ENCODE measurements at places on chromosomes 2 and 18.

- DNase-seq: no peak
Observed at GRCh38 chr2:199851883-199852282, 891 bp upstream of the FTCDNL1 start.

DNA sequence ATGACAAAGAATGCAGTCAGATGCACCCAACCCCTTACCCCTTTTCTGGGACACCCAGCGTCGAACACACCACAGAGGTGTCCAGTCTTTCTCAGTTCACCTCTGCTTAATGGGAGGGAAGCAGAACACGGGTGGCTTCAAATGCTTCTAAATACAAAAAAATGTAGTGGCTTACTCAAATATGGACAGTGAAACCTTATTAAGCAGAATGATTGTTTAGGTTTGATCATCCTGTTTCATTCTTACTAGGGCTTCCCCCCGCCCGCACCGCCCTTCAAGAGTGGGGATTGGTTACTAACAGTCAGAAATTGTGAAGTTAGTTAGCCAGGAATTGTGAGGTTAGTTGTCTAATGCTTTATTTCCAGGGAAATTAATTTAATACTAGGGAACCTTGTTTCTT lies 21.6 kb downstream of the ATG16L1 start:
- DNase-seq: no peak

DNA sequence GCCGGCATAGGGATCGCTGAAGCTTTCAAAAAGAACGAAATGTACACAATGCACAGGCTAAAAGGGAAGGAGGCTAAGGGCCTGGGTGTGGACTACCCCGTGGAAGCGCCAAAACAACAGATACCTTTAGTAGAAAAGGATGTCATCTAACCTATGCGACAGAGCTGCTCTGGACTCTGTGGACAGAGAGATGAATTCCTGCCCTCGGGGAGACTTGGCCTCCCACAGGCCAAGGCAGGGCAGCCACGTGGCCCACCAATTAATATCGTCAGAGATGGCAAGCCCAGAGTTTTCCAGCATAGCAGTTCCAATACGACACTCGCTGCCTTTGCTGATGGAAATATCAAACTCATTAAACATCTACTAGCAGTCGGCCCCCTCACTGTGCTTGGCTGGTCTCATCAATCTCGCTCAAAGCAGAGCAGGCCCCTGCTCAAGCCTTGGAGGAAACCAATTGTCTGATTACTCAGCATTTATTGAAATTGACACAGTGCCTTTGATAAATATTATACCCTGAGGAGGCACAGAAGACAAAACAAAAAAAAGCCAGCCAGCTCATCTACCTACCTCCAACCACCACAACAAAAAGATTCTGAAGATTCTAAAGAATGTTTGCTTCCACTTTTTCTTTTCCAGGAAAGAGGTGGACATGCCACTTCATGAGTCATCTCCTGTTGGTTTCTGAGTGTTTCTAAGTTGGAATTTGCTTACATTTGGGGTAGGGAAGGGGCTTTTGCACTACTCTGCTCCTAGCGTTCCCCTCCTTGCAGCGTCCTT lies 79.0 kb upstream of the ACAA2 start:
- no peak for DNase-seq

GRCh38 chr2:105454801-105455485 lies 56.1 kb upstream of the FHL2 start:
- no peak for DNase-seq

DNA sequence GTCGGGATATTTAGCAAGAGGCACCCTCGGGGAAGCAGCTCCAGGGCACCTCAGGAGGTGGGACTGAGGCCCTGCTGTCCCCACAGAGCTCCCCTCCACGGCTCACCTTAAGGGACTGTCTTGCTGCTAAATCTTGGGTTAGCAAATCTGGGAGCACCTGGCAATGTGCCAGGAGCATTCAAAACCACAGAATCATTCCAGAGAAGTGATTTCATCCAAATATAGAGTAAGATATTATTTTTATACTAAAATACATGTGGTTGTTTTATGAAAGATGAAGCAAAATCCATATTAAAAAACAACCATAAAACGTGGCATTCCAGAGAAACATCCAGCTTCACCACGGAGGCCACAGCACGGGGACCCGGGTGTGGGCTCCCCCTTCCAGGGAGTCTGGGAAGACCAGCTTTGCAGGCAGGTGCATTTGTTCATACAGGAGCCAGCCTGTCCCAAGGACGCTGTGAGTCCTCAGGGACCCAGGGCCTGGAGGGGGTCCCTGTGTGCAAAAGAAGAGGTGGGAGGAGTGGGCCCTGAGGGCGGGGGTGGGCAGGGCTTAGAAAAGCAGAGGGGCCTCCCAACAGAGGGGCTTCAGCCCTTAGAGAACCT lies 16.3 kb downstream of the HS1BP3 start:
- DNase-seq: no peak

- no peak for DNase-seq
Observed at GRCh38 chr2:128513116-128513960, 194.7 kb upstream of the HS6ST1 start.

DNA sequence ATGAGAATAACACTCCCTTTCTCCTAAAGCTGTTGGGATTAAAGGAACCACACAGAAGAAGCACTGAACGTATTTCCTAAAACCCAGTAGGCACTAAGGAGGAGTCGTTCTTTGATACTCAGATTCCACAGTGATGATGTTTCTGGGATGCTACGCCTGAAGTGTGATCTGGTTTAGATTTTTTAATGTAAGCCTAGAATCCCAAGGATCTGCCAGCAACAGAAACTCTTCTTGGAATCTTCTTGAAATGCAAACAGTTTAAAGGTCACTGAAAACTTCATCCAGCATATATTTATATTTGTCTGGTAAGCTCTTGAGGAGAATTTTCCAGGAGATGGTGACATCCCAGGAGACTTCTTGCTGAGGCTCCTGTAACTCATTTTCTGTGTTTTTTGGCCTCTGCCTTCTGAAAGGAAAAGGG lies 247.6 kb upstream of the TRIB2 start:
- no peak for DNase-seq
